Activated CD4-positive, alpha-beta T cell treated with anti-CD3 and anti-CD28 coated beads, Interleukin-2, amount 10 ng/mL, durations not matched to agents 24 days and 14 days (primary cell): ENCODE measurements at places on chromosomes 2 and 18. TPM values are rescaled to one million over a fixed set of nuclear protein-coding genes. Genes with fewer than 3 reads are reported as not detected.

DNAH6 gene
- total RNA-seq = 0.17 and 0.23 TPM in 2 replicates

CNGA3 gene
- not detected in 2 replicates for total RNA-seq

DNA sequence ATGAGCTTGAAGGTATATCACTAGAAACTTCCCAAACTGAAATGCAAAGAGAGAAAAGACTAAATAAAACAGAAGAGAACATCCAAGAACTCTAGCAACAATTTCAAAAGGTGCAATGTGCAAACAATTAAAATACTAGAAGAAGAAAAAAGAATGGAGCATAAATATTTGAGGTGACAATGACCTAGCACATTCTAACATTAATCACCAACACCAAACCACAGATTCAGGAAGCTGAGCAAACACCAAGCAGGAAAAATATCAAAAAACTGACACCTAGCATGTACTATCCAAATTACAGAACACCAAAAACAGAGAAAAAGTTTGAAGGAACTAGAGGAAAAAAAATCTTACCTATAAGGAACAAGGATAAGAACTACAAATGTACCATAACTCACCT is 460.8 kb downstream of the IRS1 start:
- no peak for DNase-seq

- DNase-seq = no peak
These were observed 55.2 kb upstream of the CAB39 start for GRCh38 chr2:230657462-230657861.

SPATA3 gene
- total RNA-seq = not detected in 2 replicates

G6PC2 gene
- total RNA-seq = not detected in 2 replicates

TANC1 gene
- 0.33 and 0.37 TPM in 2 replicates for total RNA-seq

HOXD13 gene
- total RNA-seq = not detected in 2 replicates

GRCh38 chr2:168215813-168216212 is 31.6 kb downstream of the STK39 start:
- no peak for DNase-seq

RBMS1 gene
- total RNA-seq = 34.0 and 35.2 TPM in 2 replicates

GRCh38 chr2:64869126-64869525 is 120.1 kb upstream of the SLC1A4 start:
- DNase-seq = no peak

DNA sequence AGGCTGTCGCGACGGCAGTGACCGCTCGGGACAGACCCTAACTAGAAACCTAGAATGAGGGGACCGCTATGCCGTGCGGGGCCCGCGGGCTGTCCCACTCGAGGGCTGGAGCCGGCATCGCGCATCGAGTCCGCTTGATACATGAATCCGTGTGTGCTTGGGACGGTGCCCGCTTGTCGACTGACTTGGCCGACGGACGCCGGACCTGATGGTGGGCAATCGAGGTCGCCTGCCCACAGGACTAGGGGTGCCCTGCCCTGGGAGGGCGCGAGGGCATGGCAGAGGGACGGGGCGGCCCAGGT is 749 bp upstream of the PTMA start:
- no peak for DNase-seq

GRCh38 chr2:47520825-47521665 is 118.1 kb downstream of the MSH2 start:
- DNase-seq = peak; percentile 93

LHCGR gene
- total RNA-seq = not detected in 2 replicates
